Testis (tissue), 5 donors: ENCODE measurements at places on chromosomes 3 and 15. TPM values are rescaled to one million over a fixed set of nuclear protein-coding genes. Genes with fewer than 3 reads are reported as not detected.

DNA sequence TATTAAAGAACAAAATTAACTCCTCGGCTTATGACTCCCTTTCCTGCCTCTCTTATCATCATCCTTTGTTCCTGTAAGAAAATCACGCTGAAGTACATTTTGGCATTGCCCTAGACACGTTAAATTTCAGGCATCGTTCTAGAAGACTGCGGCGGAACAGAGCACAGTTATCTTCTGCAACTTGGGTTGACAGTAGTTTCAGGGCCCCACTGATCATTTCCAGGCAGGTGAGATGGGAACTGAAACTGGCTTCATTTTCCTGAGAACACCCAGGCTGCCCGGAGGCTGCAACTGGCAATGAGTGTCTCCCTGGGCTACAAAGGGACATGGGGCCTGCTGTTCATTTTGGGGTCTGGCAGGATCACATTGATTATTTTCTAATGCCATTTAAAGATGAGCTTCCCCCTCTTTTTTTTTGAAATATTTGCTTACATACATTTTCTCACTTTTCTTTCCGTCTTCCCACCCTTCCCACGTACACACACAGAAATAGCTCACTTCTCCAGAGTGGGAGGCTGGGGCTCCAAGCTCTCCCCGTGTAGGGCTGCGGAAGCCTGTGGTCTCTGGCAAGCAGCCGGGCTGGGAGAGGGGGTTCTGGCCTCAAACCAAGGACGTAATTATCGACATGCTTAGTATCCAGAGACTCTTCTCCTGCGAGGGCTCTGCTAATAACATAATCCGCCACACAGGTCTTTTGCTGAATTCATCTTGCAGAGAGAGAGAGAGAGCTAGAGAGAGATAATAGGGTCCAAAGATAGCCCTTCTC, 267.4 kb downstream of the ABHD5 start:
- no peak overlapping the region for H3K27ac ChIP-seq
- H3K4me1 ChIP-seq, result no peaks in the 10 kb centered on the region
- no peak overlapping the region for H3K4me3 ChIP-seq
- no peaks in the 10 kb centered on the region for H3K27me3 ChIP-seq
- no peaks in the 10 kb centered on the region for H3K36me3 ChIP-seq

GRCh38 chr3:195609229-195609628, 25.5 kb upstream of the APOD start:
- H3K36me3 ChIP-seq, result no peaks in the 10 kb centered on the region
- H3K4me1 ChIP-seq, result peaks cover 6% of the 10 kb centered on the region
- H3K27me3 ChIP-seq, result no peaks in the 10 kb centered on the region
- DNase-seq, result no peak
- H3K4me3 ChIP-seq, result no peak overlapping the region
- no peak overlapping the region for H3K27ac ChIP-seq

GRCh38 chr3:180135101-180135500, 98.4 kb upstream of the PEX5L start:
- no peaks in the 10 kb centered on the region for H3K36me3 ChIP-seq
- no peak overlapping the region for H3K4me3 ChIP-seq
- no peak for DNase-seq
- H3K27me3 ChIP-seq, result no peaks in the 10 kb centered on the region

DNA sequence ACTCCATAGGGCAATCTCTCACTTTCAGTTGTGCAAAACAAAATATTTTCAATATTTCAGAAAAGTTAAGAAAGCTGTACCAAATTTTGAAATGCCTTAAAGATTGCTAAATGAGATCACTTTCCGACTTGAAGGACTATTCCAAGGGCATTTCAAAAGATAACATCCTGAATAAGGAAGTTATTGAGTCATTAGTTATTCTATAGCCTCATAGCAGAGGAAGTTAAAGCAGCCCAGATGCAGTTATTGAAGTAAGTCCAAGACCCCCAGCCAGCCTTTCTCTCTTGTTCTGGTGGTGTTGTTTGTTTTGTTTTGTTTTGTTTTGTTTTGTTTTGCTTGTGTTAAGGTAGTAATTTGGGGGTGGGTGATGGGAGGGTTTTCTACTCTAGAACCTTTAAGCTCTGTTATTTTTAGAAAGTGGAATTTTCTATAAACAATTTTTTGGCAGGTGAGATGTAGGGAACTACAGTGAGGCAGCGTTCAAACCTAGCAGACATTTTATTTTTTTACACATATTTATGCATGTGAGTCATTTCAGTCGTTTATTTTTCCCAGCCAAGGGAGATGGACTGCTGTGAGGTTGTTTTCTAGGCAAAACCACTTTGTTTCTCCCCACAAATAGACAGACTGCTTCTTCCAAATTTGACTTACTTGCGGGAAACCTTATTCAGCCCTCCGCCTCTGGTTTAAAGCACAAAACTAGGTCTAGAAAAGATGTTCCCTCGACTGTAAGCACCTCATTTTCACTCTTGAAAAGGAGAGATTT, 216.3 kb upstream of the ARPP21 start:
- H3K4me1 ChIP-seq, result no peaks in the 10 kb centered on the region
- no peaks in the 10 kb centered on the region for H3K27me3 ChIP-seq
- no peak overlapping the region for H3K4me3 ChIP-seq
- no peak overlapping the region for H3K27ac ChIP-seq
- no peak for DNase-seq

DNA sequence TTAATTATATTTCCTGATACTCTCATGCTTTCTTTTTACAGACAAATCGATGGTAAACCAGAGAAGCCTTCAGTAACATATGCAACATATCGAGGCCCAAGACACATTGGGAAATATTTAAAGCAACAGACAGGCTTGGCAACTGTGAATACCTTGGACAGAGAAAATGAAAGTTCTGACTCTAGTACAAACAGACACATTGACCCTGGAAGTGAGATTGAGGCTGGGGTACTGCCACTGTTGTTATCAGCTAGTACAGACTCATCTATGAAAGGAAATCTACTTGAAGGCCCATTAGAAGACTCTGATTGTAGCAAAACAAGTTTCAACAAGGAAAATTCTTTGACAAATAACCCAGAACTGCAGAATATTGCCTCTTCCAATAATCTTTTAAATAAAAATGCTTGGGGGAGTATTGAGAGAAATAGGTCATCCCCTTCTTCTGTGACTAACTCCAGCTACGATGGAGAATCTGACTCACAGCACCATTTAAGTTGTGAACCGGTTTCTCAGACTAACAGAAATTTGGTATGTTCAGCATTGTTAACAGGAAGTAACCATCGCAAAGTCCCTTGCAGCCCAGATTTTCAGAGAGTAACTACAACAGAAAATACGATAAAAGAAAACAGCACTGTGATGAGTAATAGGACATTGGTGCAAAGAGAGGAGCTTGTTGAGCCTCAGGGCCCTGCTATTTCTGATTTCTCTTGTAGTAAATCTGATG, 50.2 kb downstream of the CRYBG3 start:
- no peak for DNase-seq
- H3K27me3 ChIP-seq, result no peaks in the 10 kb centered on the region
- no peaks in the 10 kb centered on the region for H3K36me3 ChIP-seq
- no peak overlapping the region for H3K27ac ChIP-seq
- no peak overlapping the region for H3K4me3 ChIP-seq

DNA sequence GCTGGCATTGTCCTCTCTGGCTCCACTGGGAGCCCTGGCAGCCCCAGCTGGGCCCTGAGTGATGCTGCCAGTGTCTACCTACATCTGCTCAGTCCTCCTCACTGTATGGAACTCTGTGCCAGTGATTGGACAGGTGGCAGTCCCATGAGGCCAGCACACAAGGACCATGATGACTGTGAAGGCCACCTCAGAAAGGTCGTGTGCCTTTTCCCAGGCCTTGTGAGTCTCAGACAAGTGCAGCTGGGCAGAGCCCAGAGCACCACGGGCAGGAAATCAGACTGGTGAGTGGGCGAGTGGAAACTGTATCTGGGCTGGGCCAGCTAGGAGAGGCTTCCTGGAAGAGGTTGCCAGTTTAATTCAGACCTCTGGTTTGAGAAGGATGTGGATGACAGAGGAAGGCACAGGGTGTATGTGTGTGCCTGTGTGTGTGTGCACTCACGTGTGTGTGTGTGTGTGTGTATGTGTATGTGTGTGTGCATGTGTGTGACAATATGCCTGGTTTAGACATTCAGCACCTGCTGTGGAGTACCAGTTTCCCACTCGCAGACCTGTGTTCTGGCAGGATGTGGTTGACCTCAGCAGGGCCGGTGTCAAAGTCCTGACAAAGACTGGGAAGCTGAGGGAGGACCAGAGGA, 7.0 kb downstream of the MAPKAPK3 start:
- no peaks in the 10 kb centered on the region for H3K36me3 ChIP-seq
- H3K4me3 ChIP-seq, result no peak overlapping the region
- peaks cover 6% of the 10 kb centered on the region for H3K4me1 ChIP-seq
- DNase-seq, result no peak
- H3K27me3 ChIP-seq, result no peaks in the 10 kb centered on the region

DNA sequence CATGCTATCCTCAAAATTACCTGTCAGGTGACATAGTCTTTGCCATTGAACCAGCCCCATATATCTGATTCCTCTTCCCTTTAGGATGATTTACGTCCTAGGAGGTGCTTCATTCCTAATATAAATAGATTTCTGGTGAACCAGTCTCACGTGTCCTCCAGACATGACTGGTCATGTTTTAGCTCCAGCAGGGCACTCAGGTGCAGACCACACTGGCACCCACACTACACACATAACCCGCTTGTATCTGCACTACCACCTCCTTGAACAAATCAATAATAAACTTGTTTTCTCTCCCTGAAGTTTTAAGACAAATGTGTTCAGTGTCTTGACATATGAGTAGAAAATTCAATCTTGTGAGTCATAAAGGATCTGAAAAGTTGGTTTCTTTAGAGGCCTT, 155.5 kb downstream of the GOLIM4 start:
- no peaks in the 10 kb centered on the region for H3K36me3 ChIP-seq
- H3K4me3 ChIP-seq, result no peak overlapping the region
- no peak for DNase-seq
- H3K4me1 ChIP-seq, result no peaks in the 10 kb centered on the region
- H3K27me3 ChIP-seq, result no peaks in the 10 kb centered on the region

The SKOR1 gene
- 1.1 TPM for total RNA-seq

- no peaks in the 10 kb centered on the region for H3K27me3 ChIP-seq
- no peak for DNase-seq
- H3K4me3 ChIP-seq, result no peak overlapping the region
Observed at GRCh38 chr15:89458440-89458839, 37.9 kb downstream of the RHCG start.

The ARHGEF26 gene
- 33.0 TPM for total RNA-seq

The GUCA1C gene
- 2.0 TPM for total RNA-seq
